ENCODE measurements at places on chromosomes 12 and 14. TPM values are rescaled to one million over a fixed set of nuclear protein-coding genes. Genes with fewer than 3 reads are reported as not detected.

GRCh38 chr14:55316564-55316963, 45.3 kb downstream of the FBXO34 start:
- DNase-seq, result no peak

- DNase-seq, result no peak
These were observed 45.8 kb downstream of the NINJ2 start for GRCh38 chr12:617304-617915.

DNA sequence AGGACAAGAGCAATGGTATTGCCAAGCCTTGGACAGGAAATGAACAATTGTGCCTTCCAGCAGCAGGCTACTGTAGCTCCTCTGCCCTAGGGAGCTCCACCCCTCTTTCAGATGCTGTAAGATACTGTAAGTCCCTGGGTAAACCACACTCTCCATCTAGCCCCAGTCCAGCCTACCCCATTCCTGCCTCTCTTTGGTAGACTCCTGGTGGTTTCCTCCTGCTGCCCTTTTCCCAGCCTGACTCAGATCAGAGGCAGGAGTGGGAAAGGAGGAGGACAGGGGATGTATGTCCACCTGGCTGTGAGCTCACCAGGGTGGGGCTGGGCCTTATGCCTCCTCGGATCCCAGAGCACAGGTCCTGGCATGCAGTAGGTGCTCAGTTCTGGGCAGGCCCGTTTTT, 174.6 kb downstream of the ESRRB start:
- DNase-seq, result no peak

DNA sequence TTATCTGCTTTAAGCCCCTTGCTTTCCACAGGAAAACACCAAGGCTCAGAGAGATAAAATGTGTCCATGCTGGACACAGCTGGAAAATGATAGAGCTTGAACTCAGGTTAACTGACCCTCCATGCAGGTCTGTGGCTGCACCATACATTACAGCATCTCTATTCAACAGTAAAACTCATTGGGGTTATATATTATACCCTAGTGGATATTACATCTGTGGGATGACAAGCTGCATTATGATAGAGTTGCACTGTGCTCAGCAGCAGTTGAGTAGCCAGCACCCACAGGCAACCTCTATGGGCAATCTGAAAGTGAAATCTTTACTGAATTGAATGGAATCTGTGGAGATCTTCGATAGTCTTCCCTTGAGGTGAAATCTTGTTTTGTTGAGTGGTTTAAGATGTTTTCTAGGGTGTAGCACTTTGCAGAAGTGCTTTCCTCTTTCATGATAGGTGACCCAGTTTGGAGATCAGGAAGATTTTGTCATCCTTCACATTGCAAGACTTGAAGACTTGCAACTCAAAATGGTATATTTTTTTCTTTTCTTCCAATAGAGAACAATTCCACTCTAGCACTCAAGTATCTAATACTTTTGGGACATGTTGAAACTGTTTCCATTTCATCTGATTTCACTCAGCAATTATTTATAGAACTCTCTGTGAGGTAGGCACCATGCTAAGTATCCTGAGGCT, 389.2 kb downstream of the RAD51B start:
- DNase-seq, result no peak

DNA sequence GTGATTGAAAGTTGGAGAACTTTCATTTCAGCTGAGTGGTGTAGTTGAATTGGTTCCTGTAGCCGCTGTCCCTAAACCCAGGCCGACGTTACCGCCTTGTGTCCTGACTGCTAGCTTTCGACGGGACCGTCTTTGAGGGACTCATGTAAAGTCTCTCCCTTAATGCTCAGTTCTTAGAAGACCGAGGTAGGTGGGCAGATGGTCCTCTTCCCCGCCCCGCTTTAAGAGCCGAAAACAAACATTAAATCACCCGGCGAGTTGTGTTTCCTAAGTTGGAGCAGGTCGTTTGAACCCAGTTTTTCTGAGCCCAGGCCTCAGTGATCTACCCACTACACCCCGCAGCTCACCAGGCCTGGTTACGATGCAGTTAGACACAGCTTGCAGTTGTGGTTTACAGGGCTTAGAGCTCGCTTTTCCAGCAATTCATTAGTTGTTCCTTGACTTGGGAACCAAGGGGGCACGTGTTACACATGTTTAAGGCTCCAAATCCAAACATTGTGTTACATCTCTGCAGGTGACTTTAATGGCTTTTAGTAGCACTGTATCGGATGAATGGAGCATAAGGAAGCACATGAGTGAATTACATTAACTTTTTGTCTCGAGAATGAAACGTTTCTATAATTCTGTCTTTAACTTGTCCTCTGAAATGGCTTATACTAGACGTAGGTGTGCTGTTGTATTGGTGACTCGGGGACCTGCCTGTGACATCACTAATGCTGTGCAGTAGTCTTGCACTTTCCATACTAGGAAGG, 790 bp downstream of the NEDD1 start:
- no peak for DNase-seq

DNA sequence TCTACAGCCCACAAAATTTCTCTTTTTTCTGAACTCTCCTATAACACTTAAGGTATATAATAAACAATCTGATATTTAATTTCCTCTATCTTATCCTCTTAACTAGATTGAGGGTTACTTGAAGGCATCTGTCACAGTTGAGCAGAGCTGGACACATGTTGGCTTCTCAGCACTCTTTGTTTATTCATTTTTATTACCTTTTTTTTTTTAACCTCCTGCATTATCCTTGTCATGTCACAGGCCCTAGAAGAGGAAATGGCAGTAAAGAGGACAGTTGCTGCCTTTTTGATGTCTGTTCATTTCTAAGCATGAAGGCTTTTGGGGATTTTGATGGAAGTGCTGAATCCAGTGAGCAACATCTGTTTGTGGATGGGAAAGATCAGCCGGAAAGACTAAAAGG, 32.5 kb upstream of the EVL start:
- no peak for DNase-seq

GRCh38 chr12:5262450-5262849, 169.5 kb upstream of the NTF3 start:
- no peak for DNase-seq

GRCh38 chr12:52427083-52427482, 7.1 kb downstream of the KRT75 start:
- DNase-seq, result no peak

- no peak for DNase-seq
These were observed 298.7 kb downstream of the RPL10L start for GRCh38 chr14:46352844-46353243.

The IKZF4 gene
- total RNA-seq, result 20.6 TPM
